NCI-H2107 (cell line): ENCODE measurements at places on chromosomes 6 and 20.

- no peak for DNase-seq
Observed at GRCh38 chr6:20997770-20998147, 463.5 kb downstream of the CDKAL1 start.

DNA sequence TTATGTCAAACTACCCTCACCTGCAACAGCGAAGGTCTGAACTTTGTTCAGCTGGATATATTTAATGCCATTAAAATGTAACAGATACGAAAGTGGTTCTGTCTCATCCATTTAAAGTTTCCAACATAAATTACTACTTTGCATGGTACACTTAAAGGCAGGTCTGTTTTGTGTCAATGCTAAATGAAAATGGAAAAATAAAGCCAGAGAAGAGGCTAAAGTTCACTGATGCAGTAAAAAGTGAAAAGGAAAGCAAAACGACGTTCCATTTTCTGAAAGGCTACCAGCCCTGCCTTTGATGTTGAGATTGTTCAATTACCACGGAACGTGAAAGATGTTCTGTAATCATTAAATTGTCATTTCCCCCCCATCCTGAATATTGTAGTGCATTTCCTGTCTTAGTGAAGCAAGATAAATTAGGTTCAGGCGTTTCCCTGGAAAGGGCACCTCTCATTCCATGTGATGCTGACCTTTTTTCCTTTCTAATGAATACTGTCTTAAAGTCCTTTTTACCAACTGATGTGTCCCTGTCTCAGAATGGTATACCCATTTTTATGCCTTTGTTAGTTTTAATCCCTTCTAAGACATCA lies 334.7 kb upstream of the JAG1 start:
- no peak for DNase-seq

- DNase-seq = no peak
Observed at GRCh38 chr6:56916849-56917551, 37.9 kb upstream of the BEND6 start.

DNA sequence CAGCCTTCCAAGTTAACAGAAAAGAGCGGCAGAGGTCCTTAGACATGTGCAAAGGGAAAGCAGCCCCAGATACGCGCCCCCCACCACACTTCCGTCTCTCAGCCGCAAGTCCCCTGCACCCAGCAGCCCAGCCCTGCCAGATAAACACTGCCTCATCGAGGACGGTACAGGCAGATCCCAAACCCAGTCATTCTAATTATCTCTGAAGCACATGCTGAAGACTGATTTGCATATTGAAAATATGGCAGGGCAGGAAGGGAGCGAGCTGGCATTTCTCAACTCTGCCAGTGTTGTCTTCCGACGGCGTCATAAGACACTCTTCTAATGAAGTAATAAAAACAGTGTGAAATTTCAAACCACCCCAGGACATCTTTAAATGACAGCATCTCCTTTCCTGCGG lies 122.8 kb upstream of the CDH4 start:
- DNase-seq = no peak

GRCh38 chr6:75154973-75155372 lies 50.9 kb downstream of the COL12A1 start:
- no peak for DNase-seq

DNA sequence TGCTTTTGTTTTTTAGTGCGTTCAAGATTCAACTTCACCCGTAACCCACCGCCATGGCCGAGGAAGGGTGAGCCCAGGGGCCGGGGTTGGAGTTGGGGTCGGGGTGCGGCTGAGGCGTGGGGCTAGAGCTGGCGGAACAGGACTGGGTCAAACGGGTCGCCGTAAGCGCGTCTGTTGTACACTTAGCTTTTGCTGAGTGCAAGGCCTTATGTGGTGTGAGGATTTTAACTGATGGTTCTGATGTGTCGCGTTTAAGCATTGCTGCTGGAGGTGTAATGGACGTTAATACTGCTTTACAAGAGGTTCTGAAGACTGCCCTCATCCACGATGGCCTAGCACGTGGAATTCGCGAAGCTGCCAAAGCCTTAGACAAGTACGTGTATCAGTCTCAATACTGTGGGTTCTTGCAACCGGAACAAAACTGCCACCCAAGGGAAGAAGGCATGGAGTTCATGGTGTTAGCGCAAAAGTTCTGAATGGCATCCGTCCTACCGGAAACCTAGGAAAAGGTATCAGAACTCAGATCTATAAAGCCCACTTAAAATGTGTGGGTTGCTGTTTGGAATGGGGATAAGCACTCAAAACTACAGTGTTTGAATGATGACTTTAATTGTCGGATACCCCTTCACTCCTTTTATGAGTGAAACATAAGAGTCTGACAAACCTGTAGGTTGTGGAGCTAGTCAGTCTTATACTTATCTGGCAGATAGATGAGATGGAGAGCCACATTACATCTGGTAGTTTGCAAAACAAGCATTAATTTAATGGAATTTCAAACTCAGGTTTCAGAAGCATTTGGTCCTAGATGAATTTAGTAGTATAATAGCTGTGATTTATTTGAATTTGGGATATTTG lies 574 bp downstream of the RPS12 start:
- no peak for DNase-seq

DNA sequence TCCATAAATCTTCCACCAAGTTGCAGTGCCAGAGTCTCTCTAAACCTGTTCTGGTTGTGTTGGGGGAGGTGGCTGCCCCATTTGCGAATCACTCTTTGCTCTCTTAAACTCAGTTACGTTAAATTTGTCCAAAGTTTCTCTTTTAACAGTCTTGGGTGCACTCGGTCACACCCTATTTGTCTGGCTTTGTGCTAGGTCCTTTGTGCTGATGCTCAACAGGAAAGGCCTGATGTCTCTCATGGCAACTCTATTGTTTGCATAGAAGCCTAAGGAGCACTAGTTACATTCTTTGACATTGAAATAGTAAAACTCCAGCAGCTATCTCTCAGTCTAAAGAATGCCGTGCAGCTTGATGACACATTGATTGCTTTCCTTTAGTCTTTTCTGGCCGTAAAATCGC lies 105.1 kb downstream of the TRMT11 start:
- DNase-seq = no peak

GRCh38 chr20:10800288-10800687 lies 126.5 kb upstream of the JAG1 start:
- DNase-seq = no peak

- no peak for DNase-seq
Observed at GRCh38 chr20:56924292-56925081, 295.4 kb downstream of the TFAP2C start.

DNA sequence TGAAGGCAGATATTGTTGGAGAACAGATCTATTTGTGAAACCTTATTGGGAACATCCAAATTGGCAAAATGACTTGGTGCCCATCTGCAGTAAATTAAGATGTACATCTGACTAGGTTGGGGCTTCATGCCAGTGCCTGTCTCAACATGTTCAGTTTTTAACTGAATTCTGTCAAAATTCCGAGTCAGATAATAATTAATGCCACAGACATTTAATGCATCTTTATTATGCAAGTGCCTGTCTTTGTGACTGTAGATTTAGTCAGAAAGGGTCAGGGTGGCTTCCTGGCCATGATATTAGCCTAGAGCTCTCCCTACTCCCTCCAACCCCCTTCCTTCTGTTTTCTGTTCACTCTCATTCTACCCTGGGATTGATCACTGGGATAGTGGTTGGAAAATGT lies 199.3 kb upstream of the FLRT3 start:
- DNase-seq = no peak

DNA sequence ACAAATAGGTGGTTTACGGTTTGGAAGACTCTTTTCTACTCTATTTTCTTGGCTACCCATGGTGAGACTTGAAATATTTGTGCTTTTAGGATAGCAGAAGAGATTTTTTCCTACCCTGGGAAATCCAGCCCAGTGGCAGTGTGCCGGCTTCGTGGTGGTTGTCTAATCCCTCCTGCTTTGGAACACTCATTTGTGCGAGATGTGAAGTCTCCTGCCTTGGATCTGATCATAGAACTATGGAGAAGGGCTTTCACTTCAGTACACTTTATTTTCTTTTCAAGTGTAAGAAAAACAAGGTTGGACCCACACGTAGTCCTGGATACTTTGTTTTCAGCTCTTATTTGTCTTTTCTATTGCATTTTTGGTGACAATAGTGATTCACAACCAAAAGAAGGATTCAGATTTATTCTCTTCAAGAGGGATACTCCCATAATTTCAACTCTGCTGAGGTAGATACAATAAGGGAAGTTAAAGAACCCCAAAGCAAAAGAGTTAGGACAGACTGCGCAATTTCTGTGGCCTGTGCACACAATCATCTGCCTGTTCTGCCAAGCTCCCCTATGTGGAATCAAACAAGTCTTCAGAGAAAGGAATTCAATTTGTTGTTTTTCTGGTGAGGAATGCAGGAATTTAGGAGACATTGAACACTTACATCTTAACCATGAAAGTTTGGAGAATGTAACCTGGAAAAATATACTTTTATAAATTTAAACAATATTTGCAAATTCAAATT lies 413.2 kb downstream of the GJA1 start:
- DNase-seq = no peak

DNA sequence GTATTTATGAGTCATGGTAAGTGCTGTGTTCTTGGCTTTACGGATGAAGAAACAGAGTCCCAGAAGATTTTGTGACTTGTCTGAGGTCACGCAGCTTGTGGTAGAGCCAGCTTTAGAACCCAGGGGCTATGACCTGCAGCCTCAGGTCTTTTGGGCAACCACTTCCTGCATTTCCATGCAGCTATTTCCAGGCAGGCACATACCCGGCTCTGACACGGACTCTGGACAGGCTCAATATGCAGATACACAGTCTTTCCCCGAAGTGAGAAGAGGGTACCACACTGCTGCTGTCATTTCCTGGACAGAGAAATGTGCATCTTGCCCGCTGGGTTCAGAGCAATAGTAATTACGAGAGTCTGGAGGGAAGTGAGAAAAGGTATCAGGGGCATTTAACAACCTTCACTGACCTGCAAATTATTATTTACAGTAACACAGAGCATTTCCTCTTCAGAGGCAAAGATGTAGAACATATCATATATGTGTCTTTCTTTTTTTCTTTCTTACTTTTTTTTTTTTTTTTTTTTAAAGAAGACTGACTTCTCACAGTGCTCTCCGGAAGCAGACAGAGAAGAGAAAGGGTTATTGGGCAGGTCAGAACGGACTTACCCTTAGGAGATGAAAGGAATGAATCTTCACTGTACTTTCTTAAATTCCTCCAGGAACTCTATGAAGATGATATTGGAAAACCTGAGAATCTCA lies 185.1 kb downstream of the CLIC5 start:
- no peak for DNase-seq

DNA sequence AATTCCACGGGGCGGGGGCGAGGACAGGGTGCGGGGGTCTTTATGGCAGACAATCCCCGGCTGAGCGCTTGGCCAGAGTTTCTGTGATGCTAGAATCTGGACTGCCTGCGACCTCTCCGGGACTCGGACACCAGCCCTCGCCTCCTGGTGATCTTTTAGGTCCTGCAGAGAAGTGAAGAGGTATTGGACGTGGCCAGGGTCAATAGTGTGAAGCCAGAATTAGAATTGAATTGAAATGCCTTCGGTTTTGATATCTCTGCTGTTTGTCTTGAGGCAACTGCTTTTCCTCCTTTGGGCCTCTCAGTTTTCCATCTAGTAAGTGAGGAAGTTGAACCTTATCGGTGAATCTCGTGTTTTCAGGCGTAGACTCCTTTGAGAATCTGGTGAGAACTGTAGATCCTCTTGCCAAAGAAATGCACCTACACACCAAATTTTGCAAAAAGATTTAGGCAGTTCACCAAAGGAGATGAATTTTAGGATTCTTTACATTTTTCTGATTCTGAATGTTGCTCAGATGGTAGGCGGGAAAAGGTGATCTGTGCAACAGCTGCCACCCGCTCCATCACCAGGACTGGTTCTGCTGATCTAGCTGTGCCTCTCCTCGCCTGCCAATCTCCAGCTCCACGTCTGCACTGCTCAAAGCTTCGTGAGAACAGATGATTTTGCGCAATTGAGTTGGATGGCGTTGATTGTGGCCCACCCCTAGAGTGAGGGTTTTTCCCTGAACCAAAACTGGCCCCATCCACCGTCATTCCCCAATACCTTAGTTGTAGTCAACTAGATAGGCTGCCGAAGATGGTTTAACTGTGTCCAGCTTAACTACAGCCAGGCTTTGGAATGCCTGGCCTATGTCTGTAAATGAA lies 837 bp upstream of the OSER1 start:
- no peak for DNase-seq

- no peak for DNase-seq
Observed at GRCh38 chr6:148738946-148739821, 7.6 kb upstream of the UST start.

DNA sequence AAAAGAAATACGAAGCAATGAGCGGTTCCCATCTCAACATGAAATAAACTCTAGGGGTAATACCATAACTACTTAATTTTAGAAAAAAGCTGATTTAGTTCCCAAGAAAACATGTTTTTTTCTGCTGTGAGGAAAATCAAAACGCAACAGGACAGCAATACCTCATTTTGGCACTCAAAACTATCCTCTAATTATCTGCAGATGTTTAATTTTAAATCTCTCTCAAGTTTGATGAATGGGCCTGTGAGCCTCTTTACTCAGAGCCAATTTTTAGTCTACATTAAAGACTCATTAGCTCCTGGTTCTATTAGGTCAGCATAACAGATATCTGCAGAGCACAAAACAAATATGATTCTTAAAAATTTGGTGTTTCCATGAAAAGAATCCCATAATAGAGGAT lies 28.1 kb downstream of the RNF24 start:
- no peak for DNase-seq

DNA sequence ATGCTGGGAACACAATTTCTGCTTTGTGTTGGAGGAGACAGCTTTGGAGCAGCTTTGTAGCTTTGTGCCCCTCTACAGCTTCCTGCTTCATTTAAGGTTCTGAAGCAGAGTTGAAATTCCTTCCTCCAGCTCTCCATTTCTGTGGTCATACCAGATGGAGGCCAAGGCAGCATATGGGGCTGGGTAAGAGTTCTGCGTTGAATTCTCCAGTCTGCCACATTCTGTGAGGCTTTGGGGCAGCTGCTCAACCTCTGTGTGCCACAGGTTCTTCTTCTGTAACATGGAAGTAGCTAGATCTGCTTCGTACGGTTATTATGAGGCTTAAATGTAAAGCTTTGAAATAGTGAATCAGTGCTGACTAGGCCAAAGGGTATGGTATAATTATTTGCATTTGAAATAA lies 2.9 kb upstream of the TRIM26 start:
- DNase-seq = no peak

GRCh38 chr20:23121751-23122320 lies 35.7 kb upstream of the CD93 start:
- DNase-seq = no peak
